ENCODE measurements at places on chromosomes 6 and 20.

DNA sequence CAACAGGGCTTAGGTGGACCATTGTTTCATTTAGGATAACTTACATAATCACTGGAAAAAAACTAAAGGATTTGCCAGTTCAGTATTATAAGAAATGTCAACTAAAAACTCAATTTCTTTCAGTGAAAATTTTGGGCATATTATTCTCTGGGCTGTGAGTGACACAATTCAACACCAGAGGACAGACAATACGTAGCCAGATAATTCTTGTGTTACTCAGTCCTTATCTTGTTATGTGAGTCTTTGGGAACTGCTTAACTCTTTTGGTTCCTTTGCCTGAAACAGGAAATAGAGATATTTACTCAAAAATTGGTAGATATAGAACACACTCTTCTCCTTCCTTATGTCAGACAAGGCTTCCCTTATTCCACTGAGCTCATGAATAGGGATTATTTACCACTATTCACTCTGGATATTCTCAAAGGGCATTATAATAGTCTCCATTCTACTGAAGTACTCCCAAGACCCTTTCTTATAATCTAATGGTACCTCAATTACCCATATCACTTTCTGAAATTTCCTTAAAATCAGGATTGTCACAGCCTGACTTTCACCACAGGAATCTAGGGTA lies 4.9 kb upstream of the BEND6 start:
- no peak for DNase-seq

DNA sequence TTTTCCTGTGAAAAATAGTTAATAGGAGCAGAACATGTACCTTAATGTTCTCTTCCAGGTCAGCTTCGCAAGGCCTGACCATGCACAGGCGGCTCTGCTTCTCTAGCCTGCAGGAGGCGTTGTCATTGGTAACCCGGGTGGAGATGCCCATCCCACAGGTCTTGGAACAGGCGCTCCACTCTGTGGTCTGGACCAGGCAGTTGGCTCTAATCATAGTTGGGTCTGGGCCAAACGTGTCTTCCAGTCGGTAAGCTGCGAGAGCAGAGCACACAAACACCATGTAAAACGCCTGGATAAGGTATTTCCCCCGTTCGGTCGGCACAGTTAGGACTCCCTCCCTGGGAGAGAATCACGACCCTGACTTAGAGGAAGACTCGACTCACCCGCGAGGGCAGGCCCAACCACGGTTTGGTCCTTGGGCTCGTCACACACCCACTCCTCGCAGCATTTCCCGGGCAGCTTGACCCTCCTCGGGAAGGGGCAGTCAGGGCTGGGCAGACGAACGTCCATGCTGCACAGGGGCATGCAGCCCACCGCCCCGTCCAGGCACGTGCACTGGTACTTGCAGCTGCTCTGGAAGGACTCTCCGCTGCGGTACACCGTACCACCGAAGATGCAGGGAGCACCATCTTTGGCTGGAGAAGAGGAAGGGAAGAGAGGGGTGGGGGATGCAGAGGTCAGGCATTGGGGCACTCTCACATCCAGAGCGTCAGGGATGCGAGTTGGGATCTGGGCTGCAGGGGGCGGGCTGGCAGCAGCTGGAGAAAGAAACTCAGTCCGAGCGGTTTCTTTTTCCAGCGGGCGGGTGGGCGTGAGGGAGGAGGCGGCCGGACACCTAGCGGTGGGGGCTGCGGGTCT lies 1.0 kb downstream of the CCN2 start:
- DNase-seq: peak; percentile 93

- DNase-seq: no peak
Measured at GRCh38 chr6:8674126-8674525, 238.8 kb upstream of the SLC35B3 start.

GRCh38 chr6:155373276-155373675 lies 59.0 kb upstream of the TFB1M start:
- DNase-seq: no peak

DNA sequence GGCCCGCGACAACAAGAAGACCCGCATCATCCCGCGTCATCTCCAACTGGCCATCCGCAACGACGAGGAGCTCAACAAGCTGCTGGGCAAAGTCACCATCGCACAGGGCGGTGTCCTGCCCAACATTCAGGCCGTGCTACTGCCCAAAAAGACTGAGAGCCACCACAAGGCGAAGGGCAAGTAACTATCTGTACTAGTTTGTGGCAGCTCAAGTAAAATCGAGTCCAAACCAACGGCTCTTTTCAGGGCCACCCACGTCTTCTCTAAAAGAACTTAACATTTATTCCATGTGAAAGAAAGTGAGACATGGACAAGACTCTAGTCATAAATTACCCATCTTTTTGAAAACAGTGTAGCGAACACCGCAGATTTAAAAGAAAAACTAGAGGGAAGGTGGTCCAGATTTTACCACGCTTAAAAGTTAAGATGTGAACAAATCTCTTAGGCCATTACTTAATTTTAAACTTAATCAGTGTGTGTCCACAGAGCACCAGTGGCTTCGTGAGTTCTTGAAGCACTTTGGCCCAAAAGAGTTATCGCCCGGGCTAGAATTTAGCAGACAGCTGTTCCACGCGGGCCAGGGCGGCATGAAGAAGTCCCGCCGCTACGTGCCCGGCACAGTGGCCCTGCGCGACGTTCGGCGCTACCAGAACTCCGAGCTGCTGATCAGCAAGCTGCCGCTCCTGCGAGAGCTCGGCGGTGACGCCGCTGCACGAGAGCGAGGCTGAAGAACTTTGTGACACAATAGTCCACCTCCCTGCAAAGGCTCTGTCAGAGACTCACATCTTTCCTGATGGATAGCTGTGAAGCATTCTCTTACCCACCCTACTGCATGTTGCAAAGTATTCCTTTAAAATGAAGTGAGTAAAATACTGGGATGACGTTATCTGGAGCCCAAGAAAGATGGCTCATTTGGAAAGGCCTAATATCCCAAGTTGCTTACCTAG lies 113.9 kb upstream of the PRSS16 start:
- peak; percentile 80 for DNase-seq

GRCh38 chr6:166670013-166670412 lies 43.0 kb upstream of the RPS6KA2 start:
- no peak for DNase-seq

Measured in tongue (tissue), 3 donors.